ENCODE measurements at places on chromosomes 4 and X. TPM values are rescaled to one million over a fixed set of nuclear protein-coding genes. Genes with fewer than 3 reads are reported as not detected.

AFAP1 gene
- 25.4 TPM for total RNA-seq

CXCL9 gene
- total RNA-seq = not detected

MAGEA1 gene
- not detected for total RNA-seq

CFI gene
- not detected for total RNA-seq

UGDH gene
- total RNA-seq = 111 TPM

DNAAF6 gene
- not detected for total RNA-seq

PTCHD1 gene
- 0.32 TPM for total RNA-seq

GPC4 gene
- 21.1 TPM for total RNA-seq

AP1AR gene
- 28.3 TPM for total RNA-seq

NOX1 gene
- total RNA-seq = not detected

SMPX gene
- total RNA-seq = not detected

LIMCH1 gene
- 15.1 TPM for total RNA-seq

- no peak overlapping the region for H3K4me3 ChIP-seq
- no peaks in the 10 kb centered on the region for H3K36me3 ChIP-seq
- H3K4me1 ChIP-seq = no peaks in the 10 kb centered on the region
- no peaks in the 10 kb centered on the region for H3K27me3 ChIP-seq
- DNase-seq = no peak
- H3K27ac ChIP-seq = no peak overlapping the region
Measured at GRCh38 chr4:90425893-90426292, 298.7 kb downstream of the CCSER1 start.

DNA sequence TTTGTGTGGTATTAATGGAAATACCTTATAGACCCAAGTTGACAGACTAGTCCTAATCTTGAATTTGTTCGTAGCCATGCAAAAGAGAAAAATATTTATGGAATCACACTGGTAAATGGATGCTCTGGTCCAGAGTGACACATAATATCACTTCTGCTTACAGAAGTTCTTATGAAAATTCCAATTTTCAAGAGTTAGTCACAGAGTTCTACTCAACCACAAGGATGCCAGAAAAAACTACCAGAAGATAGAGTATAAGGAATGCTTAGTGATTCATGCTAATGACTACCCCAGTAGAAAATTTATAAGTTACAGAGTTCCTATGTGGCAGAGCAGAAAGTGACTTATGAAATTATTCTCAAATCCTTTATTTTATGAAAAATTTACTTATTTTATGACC lies 1384.8 kb downstream of the FAM133A start:
- no peak overlapping the region for H3K4me3 ChIP-seq
- H3K36me3 ChIP-seq = no peaks in the 10 kb centered on the region
- H3K27me3 ChIP-seq = no peaks in the 10 kb centered on the region
- H3K27ac ChIP-seq = no peak overlapping the region
- DNase-seq = no peak

GRCh38 chr4:132094017-132094416 lies 1055.1 kb upstream of the PCDH10 start:
- no peak overlapping the region for H3K4me3 ChIP-seq
- H3K4me1 ChIP-seq = no peaks in the 10 kb centered on the region
- DNase-seq = no peak
- H3K36me3 ChIP-seq = peaks cover 3% of the 10 kb centered on the region
- no peaks in the 10 kb centered on the region for H3K27me3 ChIP-seq

DNA sequence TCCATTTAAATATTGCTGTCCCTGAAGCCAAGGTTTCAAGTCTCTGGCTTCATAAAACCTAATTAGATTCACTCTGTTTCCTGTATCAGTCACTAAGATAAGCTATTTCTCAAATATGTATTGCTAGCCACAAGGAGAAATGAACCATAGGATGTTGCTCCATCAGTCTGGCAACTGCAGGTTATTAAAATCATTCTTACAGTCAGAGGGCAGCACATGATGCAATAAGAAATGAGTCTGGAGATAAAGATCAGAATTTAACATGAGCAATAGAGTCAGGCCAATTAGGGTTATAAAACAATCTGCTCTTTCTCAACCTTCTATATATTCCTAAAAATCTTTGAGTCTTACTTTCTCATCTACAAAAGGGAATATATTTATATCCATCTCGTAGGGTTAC lies 7.2 kb downstream of the PRKG2 start:
- peaks cover 4% of the 10 kb centered on the region for H3K4me1 ChIP-seq
- DNase-seq = no peak
- H3K27me3 ChIP-seq = peaks cover 33% of the 10 kb centered on the region
- no peak overlapping the region for H3K4me3 ChIP-seq

DNA sequence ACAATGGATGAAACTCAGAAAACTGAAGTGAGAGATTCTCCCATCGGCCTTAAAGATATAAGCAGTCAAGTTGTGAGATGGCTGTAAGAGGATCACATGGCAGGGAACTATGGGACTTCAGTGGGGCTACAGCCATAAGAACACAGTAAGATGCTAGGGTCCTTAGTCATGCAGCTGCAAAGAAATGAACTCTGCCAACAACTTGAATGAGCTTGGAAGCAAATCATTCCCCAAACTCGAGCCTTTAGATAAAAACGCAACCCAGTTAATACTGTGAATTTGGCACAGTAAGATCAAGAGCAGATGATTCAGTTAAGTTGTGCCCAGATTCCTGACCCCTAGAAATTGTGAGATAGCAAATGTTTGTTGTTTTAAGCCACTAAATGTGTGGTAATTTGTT lies 117.3 kb downstream of the FAM13A start:
- H3K4me3 ChIP-seq = no peak overlapping the region
- no peak overlapping the region for H3K27ac ChIP-seq
- H3K27me3 ChIP-seq = no peaks in the 10 kb centered on the region
- no peaks in the 10 kb centered on the region for H3K4me1 ChIP-seq
- no peak for DNase-seq
- H3K36me3 ChIP-seq = peaks cover 18% of the 10 kb centered on the region

DNA sequence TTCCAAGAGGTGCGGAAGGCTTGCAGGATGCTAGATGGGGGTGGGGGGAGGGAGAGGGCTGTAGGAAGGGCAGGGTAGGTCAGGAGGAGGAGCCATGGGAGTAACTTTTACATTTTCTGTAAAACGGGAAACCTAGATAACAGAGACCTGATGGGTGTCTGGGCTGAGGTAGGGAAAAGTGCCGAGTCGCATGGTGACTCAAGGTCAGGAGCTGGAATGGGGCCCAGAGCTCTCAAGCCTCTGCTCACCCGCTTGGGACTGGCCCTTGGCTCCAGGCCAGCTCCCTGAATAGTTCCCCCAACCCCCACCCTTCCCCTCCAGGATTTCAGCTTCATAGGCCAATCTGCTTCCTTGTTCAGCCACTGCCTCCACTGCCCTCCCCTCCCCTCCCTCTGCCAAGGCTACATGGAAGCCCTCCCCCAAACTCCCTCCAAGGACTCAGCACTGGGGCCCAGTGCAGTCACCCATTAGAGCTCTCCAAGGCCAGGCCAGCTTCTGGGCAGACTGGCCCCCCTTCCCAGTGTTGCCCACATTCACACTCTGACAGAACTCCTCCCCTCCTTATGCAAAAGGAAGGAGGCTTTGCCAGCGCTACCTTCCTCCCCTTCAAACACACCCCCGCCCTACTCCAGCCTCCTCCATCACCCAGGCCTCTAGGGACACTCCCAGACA lies 43.6 kb downstream of the TSC22D3 start:
- peaks cover 12% of the 10 kb centered on the region for H3K4me1 ChIP-seq
- H3K36me3 ChIP-seq = no peaks in the 10 kb centered on the region
- H3K27me3 ChIP-seq = no peaks in the 10 kb centered on the region
- no peak overlapping the region for H3K4me3 ChIP-seq
- H3K27ac ChIP-seq = no peak overlapping the region

DNA sequence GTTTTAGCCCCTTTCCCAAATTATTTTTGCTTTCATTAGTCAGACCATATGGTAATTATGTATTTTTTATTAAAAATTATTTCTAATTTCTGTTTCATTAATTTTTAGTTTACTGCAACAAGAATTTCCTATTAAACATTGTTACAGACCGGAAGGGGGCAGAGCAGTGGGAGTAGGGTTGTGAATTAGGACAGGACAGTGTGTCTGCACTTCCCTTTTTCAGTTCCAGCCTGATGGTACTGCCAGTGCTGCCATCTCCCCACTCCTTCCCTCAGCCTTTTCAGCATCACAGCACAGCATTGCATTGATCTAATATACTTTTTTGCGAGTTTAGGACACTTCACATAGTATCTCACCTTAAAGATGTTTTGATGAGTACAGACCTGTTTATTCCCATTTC lies 76.5 kb downstream of the STIM2 start:
- no peaks in the 10 kb centered on the region for H3K27me3 ChIP-seq
- no peaks in the 10 kb centered on the region for H3K36me3 ChIP-seq
- H3K27ac ChIP-seq = no peak overlapping the region
- H3K4me1 ChIP-seq = peaks cover 21% of the 10 kb centered on the region
- no peak for DNase-seq
- H3K4me3 ChIP-seq = no peak overlapping the region

DNA sequence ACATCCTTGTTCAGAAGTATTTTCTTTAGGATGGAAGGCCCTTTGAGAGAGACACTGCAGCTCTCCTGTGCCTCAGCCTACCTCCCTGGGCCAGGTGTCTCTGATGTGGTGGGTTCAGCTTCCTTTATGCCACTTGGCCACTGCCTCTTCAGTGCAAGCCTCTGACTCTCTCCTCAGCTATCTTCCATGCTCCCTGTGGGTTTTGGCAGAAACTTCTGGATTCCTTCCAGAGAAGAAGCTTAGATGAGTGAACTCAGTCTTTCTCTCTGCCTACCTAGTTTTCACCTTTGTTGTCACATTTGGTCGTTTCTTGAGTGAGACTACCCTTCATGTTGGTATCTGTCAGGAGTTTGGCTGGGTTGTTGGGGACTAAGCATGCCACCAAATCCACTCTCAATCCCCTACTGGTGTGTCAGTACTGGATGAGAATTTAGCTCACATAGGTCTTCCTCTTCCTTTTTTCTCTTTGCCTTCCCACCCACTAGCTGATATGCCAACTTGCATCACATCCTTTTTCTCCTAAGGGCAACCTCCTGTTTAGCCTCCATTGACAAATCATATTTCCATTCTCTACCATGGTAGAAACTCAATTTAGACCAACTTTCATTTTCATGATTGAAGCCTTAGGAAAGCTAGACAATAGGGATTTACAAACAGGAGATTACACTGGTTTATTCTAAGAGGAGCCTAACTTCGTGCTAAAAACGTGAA lies 32.0 kb downstream of the IL15 start:
- no peak overlapping the region for H3K27ac ChIP-seq
- no peaks in the 10 kb centered on the region for H3K4me1 ChIP-seq
- H3K27me3 ChIP-seq = no peaks in the 10 kb centered on the region
- H3K36me3 ChIP-seq = no peaks in the 10 kb centered on the region
- DNase-seq = no peak
- no peak overlapping the region for H3K4me3 ChIP-seq

- peak overlapping the region; percentile 6 for H3K27ac ChIP-seq
- H3K4me3 ChIP-seq = no peak overlapping the region
- H3K36me3 ChIP-seq = peaks cover 3% of the 10 kb centered on the region
- no peak for DNase-seq
- no peaks in the 10 kb centered on the region for H3K27me3 ChIP-seq
Measured at GRCh38 chr4:189870511-189871234, 70.0 kb upstream of the FRG1 start.

GRCh38 chrX:88977835-88978234 lies 230.8 kb downstream of the CPXCR1 start:
- no peak overlapping the region for H3K4me3 ChIP-seq
- H3K36me3 ChIP-seq = no peaks in the 10 kb centered on the region
- no peaks in the 10 kb centered on the region for H3K4me1 ChIP-seq
- H3K27me3 ChIP-seq = no peaks in the 10 kb centered on the region
- H3K27ac ChIP-seq = no peak overlapping the region

GRCh38 chrX:66632981-66633380 lies 5.9 kb downstream of the EDA2R start:
- no peak overlapping the region for H3K27ac ChIP-seq
- DNase-seq = no peak
- peaks cover 9% of the 10 kb centered on the region for H3K36me3 ChIP-seq
- no peaks in the 10 kb centered on the region for H3K27me3 ChIP-seq

- no peak overlapping the region for H3K4me3 ChIP-seq
- H3K4me1 ChIP-seq = no peaks in the 10 kb centered on the region
- no peaks in the 10 kb centered on the region for H3K27me3 ChIP-seq
- no peak for DNase-seq
- H3K36me3 ChIP-seq = no peaks in the 10 kb centered on the region
- H3K27ac ChIP-seq = no peak overlapping the region
Measured at GRCh38 chr4:71648448-71648847, 135.4 kb downstream of the GC start.

GRCh38 chr4:19285146-19285545 lies 966.6 kb upstream of the SLIT2 start:
- H3K36me3 ChIP-seq = peaks cover 9% of the 10 kb centered on the region
- no peak for DNase-seq
- H3K4me3 ChIP-seq = no peak overlapping the region
- H3K27ac ChIP-seq = no peak overlapping the region
- no peaks in the 10 kb centered on the region for H3K4me1 ChIP-seq
- no peaks in the 10 kb centered on the region for H3K27me3 ChIP-seq

- no peaks in the 10 kb centered on the region for H3K4me1 ChIP-seq
- H3K27me3 ChIP-seq = peaks cover 18% of the 10 kb centered on the region
- no peak overlapping the region for H3K27ac ChIP-seq
Measured at GRCh38 chr4:55018521-55018920, 106.9 kb downstream of the KDR start.

- H3K4me1 ChIP-seq = no peaks in the 10 kb centered on the region
- H3K4me3 ChIP-seq = no peak overlapping the region
- H3K36me3 ChIP-seq = no peaks in the 10 kb centered on the region
Measured at GRCh38 chr4:115944146-115944905, 830.9 kb upstream of the NDST4 start.

DNA sequence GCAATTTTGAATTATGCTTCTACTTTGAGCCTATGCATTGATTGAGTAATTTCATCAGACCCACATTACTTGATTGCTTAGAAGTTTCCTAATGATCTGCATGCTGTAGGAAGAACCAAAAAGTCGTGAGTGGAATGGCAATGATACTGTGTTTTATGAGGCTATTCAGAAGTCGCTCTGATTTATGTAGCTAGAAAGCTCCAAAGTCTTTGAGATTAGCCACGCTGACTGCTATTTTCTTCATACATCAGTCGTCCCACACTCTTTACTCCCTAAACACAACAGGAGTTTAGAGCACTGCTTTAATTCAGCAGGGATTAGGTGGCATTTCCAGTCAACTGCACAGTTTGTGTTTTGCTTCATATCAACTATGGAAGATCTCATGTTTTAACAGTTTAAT lies 4.1 kb downstream of the GRID2 start:
- H3K36me3 ChIP-seq = no peaks in the 10 kb centered on the region
- peaks cover 25% of the 10 kb centered on the region for H3K4me1 ChIP-seq
- no peak overlapping the region for H3K27ac ChIP-seq
- DNase-seq = no peak

DNA sequence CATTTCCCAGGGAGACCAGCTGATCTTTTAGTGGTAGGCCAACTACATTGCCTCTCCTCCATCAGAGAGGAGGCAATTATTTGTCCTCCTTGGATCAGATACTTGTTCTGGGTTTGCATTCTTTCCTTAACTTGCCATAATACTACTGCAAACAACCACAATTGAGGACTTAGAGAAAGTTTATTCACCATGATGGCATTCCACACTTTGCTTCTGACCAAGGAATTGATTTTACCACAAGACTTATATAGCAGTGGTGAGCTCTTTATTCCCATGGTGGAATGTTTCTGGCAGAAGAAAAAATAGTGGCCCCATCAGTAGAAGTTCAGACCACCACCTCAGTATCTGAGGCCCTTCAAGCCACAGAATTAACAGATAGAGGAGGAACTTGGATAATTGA lies 123.9 kb upstream of the PPP3CA start:
- no peak overlapping the region for H3K4me3 ChIP-seq
- no peaks in the 10 kb centered on the region for H3K4me1 ChIP-seq
- no peaks in the 10 kb centered on the region for H3K36me3 ChIP-seq
- no peaks in the 10 kb centered on the region for H3K27me3 ChIP-seq
- DNase-seq = no peak

GRCh38 chr4:72366601-72367000 lies 202.4 kb downstream of the ADAMTS3 start:
- H3K36me3 ChIP-seq = no peaks in the 10 kb centered on the region
- no peaks in the 10 kb centered on the region for H3K27me3 ChIP-seq
- no peak overlapping the region for H3K27ac ChIP-seq
- no peak overlapping the region for H3K4me3 ChIP-seq

Data from neural crest cell (in vitro differentiated cells).